NCI-H2081 treated with DMSO at 0.1 percent for 48 hours (cell line): ENCODE measurements at places on chromosomes 6 and 20.

- no peak for DNase-seq
Observed at GRCh38 chr20:32248043-32248442, 29.4 kb upstream of the KIF3B start.

GRCh38 chr6:145813285-145814034 lies 1.1 kb downstream of the FBXO30 start:
- DNase-seq, result no peak

DNA sequence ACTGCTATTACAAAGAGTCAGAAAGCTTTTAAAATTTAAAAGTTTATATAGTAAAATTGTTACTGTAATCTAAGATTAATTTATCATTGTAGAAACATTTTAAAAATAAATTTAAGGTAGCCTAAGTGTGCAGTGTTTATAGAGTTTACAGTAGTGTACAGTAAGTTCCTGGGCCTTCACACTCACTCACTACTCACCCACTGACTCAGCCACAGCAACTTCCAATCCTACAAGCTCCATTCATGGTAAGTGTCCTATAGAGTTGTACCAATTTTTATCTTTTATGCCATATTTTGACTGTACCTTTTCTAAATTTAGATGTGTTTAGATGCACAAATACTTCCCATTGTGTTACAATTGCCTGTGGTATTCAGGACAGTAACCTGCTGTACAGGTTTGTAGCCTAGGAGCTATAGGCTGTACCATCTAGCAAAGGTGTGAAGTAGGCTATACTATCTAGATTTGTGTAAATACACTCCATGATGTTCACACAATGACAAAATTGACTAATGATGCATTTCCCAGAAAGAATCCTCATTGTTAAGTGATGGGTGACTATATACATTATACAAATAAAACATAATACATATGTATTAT lies 10.2 kb upstream of the TMEM170B start:
- no peak for DNase-seq

GRCh38 chr6:167722634-167723309 lies 103.9 kb upstream of the AFDN start:
- no peak for DNase-seq
